Activated naive CD4-positive, alpha-beta T cell treated with anti-CD3 and anti-CD28 coated beads, Interleukin-2, amount 50 U/mL, for 72 hours (primary cell): ENCODE measurements at places on chromosomes 7 and 10.

DNA sequence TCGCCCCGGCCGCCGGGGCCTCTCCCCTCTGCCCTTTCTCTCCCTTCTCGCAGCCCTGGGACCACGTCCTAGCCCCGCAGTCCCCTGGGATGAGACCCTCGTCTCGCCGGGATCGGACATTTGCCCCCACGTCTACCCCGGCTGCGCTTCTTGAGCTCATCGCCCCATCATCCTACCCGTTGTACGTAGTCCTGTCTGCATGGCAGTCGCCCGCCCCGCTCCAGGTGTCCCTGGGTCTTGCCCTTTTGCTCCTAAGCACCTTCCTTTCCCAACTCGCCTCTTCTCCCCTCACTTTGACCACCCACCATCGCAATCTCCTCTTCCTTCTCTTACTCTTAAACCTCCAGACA is 582 bp downstream of the TPST1 start:
- DNase-seq, result no peak

GRCh38 chr7:79620291-79620690 is 166.8 kb upstream of the MAGI2 start:
- no peak for DNase-seq

DNA sequence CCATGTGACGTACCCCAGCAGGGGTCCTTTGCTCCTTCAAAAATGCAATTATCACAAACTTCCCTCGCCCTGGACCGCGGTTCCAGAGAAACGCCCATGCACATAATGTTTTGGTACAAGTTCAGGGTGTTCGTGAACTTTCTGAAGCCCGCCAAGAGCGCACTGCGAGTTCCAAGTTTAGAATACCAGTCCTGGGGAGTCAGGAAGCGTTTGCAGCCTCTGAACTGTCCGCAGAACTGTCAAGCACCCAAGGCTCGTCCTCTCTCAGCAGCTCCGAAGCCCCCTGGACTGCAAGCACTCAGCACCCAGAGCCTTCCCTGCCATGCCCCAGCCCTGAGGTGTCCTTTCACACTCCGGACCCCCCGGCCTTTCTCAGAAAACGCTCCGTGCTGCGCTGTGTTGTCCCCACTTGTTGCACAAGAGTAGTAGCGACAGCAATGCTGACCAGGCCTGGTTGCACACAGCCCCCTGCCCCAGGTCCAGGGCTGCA is 30.3 kb downstream of the CALML3 start:
- DNase-seq, result peak; percentile 44

DNA sequence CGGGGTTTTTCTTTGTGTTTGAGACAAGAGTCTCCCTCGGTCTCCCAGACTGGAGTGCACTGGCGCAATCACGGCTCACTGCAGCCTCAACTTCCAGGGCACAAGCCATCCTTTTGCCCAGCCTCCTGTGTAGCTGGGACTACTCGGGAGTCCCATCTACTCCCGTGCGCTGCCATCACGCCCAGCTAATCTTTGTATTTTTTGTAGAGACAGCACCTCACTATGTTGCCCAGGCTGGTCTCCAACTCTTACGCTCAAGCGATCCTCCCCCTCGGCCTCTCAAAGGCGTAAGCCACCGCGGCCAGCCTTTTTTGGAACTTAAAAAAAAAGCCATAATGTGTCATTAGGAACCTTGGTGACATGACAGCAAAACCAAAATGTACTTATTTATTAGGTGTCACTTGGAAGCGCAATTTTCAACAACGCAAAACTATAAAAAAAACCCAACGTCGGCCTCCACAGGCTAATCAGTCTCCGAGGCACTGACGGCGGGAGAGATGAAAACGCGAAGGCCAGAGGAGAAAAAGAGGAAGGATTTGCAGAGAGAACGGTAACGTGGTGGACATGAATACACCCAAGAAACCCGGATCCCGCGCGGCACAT is 911 bp upstream of the HNRNPH3 start:
- peak; percentile 31 for DNase-seq

- no peak for DNase-seq
Measured at GRCh38 chr7:151146761-151147160, 20.7 kb downstream of the GBX1 start.

DNA sequence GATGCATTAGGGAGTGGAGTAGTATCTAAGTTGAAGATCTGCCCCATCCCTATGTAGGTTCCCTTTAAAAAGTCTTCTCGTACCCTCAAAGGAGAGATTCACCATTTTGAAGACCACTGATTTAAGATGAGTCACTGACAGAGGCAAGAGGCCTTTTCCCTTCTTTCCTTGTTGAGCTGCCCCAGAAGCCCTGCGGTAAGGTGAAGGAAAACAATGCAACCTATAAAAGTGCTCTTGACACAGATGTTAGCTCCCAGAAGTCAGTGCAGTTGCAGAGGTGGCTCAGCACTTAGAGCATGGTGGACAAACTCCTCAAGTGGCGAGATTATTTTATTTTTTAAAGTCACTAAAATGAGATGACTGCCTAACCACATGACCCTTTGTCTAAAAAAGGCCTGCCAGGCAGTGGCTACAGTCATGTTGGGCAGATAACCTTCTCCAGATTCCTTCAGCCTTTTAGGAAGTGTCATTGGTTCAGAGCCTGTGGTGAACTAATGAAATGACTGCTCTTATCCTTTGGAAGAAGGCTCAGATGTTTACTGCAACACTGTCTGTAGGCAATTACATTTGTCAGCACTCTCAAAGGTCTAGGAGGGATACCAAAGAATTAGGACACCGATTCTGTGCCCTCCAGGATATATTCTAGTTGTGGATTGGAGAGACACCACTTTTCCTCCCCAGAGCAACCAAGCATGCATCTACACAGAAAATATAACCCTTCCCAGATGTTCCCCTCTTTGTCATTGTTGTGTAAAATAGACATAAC is 88.7 kb downstream of the ARID5B start:
- no peak for DNase-seq

GRCh38 chr7:101129603-101130117 is 2.8 kb downstream of the SERPINE1 start:
- DNase-seq, result no peak

- DNase-seq, result no peak
Measured at GRCh38 chr7:28698840-28699239, 259.3 kb downstream of the TRIL start.
